ENCODE measurements at places on chromosomes 1 and 21. TPM values are rescaled to one million over a fixed set of nuclear protein-coding genes. Genes with fewer than 3 reads are reported as not detected.

Gene RGS16
- 6.4 TPM for total RNA-seq

Gene GSTM4
- total RNA-seq: 28.2 TPM

Gene OVAAL
- total RNA-seq: not detected

Gene HNRNPCL4
- total RNA-seq: not detected

- no peak for DNase-seq
- peaks cover 5% of the 10 kb centered on the region for H3K36me3 ChIP-seq
- H3K27me3 ChIP-seq: no peaks in the 10 kb centered on the region
Observed at GRCh38 chr21:15309022-15309590, 244.3 kb upstream of the NRIP1 start.

- peaks cover 15% of the 10 kb centered on the region for H3K36me3 ChIP-seq
- H3K4me3 ChIP-seq: no peak overlapping the region
- no peaks in the 10 kb centered on the region for H3K27me3 ChIP-seq
- H3K27ac ChIP-seq: no peak overlapping the region
Observed at GRCh38 chr1:95021119-95021518, 51.6 kb downstream of the ALG14 start.

GRCh38 chr1:172180501-172181285 is 239.8 kb upstream of the C1orf105 start:
- H3K4me1 ChIP-seq: peaks cover 4% of the 10 kb centered on the region
- no peaks in the 10 kb centered on the region for H3K36me3 ChIP-seq
- DNase-seq: no peak
- no peak overlapping the region for H3K27ac ChIP-seq
- no peak overlapping the region for H3K4me3 ChIP-seq

DNA sequence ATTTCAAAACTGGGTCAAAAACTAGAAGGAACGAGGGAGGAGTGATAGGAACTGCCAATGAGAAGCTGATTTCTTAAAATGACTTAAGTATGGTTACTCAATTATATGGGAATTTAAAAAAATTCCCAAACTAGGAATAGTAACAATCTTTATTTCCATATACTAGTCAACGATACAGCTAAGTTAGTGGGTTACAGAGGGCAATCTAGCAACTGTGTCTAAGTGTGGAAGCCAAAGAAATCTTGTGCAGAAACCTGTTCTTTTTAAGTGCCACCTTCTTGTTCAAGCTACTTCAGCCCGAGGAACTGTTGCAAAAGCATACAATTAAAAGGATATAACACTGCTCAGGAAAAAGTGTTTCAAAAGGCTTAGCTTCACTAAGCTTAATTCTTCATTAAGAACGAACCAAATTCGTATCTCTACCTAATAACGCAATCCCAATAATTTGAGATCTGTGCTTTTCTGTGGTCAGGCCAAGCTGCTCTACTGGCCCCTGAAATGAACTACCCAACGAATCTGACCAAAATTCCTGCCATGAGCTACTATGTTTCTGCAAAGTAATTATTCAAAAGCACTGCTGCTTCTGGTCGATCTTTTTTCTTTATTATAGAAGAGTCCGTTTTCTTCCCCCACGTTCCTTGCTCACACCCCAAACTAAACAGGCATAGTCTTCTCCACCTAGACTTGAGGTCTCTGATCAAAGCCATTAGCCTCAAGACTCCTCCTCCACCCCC is 1.8 kb downstream of the USP24 start:
- no peak overlapping the region for H3K27ac ChIP-seq
- peaks cover 66% of the 10 kb centered on the region for H3K4me1 ChIP-seq
- DNase-seq: no peak
- no peaks in the 10 kb centered on the region for H3K36me3 ChIP-seq
- peak overlapping the region; percentile 98 for H3K4me3 ChIP-seq
- H3K27me3 ChIP-seq: peaks cover 4% of the 10 kb centered on the region

DNA sequence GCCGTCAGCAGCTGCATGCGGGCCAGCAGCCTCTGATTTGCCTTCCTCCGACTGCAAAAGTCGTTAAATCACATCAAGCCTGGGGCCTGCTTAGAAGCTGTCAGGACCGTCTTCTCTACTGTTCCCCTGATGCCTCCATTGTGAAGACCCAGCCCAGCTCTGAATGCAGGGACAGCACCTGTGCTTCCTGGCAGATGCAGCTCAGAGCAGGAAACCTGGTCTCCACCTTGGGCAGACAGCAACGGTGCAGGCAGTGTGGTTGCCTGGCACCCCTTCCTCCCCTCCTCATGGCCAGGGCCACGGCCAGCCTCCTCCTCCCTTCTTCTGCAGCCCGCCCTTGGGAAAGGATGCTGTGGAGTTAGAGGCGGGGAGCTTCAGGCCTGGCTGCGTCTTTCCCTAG is 92.3 kb upstream of the COL6A1 start:
- no peak overlapping the region for H3K27ac ChIP-seq
- H3K4me3 ChIP-seq: no peak overlapping the region
- DNase-seq: no peak
- peaks cover 34% of the 10 kb centered on the region for H3K4me1 ChIP-seq

DNA sequence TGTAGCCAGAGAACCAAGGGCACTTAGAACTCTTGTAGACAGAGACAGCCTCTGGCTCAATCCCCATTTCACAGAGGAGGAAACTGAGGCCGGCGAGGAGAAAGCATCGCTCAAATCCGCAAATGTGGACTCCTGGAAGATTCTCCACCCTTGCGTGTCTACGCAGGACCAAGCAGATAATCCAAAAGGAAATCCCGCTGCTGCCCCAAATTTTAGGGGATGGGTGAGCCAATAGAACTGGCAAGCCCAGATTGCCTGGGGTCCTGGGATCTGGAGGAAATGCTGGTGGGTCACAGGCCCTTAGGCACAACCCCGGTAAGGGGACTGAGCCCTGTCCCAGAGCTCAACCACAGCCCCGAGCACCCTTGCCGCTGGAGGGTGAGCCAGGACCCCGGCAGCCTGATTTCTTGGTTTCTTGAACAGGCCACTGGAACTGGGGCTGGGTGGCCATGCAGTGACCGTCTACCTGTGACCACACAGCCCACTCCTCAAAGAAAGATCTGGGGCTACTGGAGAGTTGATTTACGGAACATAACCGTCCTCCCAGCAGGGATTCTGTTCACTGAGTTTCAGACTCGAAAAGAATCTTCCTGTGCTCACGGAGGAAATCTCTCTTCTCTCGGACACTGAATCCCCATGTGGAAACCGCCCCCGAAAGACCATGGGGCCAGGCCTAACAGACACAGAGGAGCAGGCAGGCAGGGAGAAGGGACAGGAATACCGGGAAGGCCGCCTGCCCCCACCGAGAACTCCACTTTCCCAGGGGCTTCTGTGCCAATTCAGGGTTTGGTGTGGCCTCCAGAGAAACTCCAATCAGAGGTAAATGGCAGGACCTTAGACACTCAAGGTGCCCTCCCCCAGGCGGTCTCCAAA is 238.4 kb downstream of the NPHP4 start:
- H3K4me3 ChIP-seq: no peak overlapping the region
- peaks cover 26% of the 10 kb centered on the region for H3K4me1 ChIP-seq
- no peaks in the 10 kb centered on the region for H3K27me3 ChIP-seq
- no peak overlapping the region for H3K27ac ChIP-seq

DNA sequence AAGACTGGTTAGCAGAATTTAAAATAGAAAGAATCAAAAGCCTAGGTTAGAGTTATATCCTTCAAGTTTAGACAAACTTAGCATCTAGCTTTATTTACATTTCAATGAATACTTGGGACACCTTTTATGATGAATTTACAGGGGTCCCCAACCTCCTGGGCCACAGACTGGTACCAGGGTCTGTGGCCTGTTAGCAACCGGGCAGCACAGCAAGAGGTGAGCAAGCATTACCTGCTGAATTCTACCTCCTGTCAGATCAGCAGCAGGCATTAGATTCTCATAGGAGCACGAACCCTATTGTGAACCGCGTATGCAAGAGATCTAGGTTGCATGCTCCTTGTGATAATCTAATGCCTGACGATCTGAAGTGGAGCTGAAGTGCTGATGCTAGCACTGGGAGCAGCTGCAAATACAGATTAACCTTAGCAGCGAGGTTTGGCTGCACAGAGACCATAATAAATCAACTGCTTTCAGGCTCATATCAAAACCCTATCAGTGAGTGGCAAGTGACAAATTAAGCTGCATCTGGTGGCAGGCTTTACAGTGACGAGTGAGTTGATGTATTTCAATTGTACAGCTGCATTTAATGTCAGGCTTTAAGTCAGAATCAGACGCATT is 82.0 kb downstream of the UCHL5 start:
- no peak for DNase-seq
- H3K27me3 ChIP-seq: no peaks in the 10 kb centered on the region
- H3K36me3 ChIP-seq: peaks cover 12% of the 10 kb centered on the region
- no peak overlapping the region for H3K4me3 ChIP-seq

- peaks cover 12% of the 10 kb centered on the region for H3K27me3 ChIP-seq
- no peak overlapping the region for H3K4me3 ChIP-seq
- no peak overlapping the region for H3K27ac ChIP-seq
- H3K4me1 ChIP-seq: no peaks in the 10 kb centered on the region
Observed at GRCh38 chr1:153291514-153291913, 21.2 kb downstream of the PGLYRP3 start.

All from neural crest cell (in vitro differentiated cells).